ENCODE measurements at places on chromosomes 13 and 19.

DNA sequence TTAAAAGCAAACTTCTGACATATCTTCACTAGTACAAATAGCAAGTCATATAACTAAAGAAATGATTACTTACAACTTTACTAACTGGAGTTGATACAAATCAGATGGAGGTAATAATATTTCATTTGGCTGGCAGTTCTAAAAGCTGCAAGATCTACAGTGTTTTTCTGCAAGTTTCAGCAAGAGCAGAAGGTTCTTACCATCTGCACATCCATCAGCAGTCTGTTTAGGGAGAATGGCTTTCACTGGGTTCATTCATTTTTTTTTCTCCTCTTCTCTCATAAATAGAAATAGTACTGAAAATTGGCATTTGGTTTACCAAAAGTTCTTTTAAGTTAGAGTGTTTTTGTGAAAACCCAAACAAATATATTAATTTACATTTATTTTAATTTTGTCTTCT lies 3.1 kb upstream of the SHISA2 start:
- no peak for DNase-seq

DNA sequence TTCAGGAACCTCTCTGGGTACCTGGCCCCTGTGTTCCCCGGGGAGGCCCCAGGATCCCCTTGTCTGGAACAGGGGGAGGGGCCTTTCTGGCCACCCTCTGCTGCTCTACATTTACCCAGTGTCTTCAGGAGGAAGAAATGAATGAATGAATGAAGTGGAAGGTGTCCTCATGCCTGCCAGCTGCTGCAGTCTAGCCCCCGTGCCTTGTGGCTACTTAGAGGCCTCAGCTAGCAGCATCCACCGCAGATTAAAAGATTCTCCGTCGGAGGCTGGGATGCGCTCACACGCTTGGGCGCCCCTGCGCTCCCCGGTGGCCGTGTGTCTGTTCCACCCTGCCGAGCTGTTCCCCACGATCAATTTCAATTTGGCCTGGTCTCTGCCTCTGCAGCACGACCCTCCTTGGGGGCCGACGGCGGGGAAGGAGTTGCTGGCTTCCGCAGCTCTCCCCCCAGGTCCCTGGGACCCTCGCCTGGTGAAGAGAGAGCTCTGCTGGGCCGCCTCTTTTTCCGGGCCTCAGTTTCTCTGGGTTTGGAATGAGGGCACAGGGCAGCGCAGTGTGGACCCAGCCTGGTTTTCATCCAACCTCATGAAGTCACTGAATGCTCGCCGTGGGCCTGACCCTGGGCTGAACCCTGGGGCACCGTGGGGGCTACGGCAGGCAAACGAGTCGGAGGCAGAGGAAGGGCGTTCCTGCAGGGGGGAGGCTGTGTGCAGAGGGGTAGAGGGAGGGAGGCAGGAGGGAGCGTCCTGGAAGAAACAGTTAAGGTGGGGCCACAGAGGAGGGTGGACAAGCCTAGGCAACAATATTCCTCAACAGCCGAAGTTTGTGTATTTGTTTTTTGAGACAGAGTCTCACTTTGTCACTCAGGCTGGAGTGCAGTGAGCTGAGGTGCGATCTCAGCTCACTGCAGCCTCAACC lies 28.3 kb downstream of the EFNA2 start:
- DNase-seq, result no peak

DNA sequence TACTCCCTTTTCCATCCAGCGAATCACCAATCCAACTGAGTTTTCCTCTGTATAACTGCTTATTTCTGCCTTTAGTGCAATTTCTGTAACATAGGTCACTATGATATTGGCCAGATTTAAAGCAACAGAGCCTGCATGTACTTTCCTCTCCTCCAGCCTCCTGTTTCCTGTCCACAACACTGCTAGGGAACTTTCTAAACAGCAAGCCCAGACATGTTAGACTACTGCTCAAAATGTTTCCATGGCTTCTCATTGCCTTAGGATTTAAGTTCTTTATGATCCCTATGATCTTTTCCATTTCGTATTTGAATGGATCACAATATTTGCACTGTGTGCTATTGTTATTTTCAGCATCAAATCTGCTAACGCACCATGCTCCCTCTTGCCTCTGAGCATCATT lies 481.7 kb upstream of the SLC10A2 start:
- no peak for DNase-seq

DNA sequence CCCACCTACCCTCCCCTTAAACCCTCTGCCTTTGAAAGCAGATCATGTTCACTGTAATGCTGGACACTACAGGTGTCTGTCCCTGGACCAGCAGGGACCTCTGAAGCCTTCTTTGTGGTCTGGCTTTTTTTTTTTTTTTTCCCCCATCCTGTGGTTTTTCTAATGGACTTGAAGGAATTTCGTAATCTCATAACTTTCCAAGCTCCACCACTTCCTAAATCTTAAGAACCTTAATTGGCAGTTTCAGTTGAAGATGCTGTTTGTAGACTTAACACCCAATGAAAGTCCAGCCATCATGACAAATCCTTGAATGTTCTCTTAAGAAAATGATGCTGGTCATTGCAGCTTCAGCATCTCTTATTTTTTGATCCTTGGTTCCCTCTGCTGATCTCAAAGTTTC lies 45.0 kb upstream of the LRCH1 start:
- no peak for DNase-seq

- no peak for DNase-seq
These were observed 910.6 kb upstream of the SLITRK5 start for GRCh38 chr13:86760620-86761019.

DNA sequence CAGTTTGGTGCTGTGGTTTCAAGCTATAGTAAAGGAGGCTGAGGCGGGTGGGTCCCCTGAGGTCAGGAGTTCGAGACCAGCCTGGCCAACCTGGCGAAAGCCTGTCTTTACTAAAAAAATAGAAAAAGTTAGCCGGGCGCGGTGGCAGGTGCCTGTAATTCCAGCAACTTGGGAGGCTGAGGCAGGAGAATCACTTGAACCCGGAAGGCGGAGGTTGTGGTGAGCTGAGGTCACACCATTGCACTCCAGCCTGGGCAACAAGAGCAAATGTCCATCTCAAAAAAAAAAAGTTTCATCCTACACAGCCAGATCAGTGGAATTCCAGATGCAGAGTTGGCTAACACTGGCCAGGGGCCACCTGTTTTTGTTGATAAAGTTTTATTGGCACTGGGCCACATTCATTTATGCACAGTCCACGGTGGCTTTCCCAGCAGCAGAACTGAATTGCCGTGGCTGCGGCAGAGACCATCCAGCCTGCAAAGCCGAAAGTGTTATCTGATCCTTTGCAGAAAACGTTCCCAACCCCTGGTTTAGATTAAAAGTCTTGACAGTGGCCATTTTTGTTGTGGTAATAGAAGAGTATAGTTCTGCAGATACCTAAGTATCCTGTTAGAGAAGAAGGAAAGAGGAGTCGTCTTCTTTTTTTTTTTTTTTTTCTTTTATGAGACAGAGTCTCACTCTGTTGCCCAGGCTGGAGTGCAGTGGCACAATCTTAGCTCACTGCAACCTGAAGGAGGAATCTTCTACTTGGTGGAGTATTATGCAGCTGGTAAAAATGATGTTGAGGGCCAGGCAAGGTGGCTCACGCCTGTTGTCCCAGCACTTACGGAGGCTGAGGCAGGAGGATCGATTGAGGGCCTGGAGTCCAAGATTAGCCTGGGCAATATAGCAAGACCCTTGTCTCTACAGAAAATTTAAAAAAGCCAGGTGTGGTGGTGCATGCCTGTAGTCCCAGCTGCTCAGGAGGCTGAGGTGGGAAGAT lies 8.7 kb downstream of the NCLN start:
- no peak for DNase-seq

DNA sequence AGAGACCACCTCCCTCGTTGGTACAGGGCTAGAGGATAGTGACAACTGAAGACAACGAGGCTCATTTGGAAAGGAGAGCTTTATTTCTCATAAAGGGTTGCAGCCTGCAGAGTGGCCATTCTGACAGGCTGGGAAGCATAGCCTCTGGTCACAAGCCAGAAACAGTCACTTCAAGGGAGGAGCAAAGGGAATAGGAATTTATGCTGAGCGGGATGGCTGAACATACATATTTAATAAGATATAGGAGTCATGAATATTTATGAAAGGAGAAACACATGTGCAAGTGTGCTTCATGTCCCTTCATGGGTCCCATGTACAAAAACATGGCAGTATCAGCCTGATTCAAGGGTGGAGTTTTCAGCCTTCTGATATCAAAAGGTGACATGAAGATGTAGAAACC lies 27.1 kb upstream of the URI1 start:
- no peak for DNase-seq

All from stimulated activated naive CD8-positive, alpha-beta T cell treated with anti-CD3 and anti-CD28 coated beads, Interleukin-15, amount 100 ng/mL, for 72 hours (primary cell).